ENCODE measurements at places on chromosomes 2 and 18.

DNA sequence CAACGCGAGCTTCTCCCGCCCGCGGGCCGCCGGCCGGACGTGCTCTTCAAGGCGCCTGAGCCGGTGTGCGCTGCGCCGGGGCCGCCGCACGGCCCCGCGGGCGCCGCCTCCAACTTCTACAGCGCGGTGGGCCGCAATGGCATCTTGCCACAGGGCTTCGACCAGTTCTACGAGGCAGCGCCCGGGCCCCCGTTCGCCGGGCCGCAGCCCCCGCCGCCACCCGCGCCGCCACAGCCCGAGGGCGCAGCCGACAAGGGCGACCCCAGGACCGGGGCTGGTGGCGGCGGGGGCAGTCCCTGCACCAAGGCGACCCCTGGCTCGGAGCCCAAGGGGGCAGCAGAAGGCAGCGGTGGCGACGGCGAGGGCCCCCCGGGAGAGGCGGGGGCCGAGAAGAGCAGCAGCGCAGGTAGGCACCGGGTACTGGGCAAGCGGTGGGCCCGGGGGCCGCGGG lies 676 bp downstream of the HOXD11 start:
- H3K27ac ChIP-seq = no peak overlapping the region
- no peaks in the 10 kb centered on the region for H3K36me3 ChIP-seq
- H3K4me1 ChIP-seq = peaks cover 6% of the 10 kb centered on the region
- DNase-seq = no peak

DNA sequence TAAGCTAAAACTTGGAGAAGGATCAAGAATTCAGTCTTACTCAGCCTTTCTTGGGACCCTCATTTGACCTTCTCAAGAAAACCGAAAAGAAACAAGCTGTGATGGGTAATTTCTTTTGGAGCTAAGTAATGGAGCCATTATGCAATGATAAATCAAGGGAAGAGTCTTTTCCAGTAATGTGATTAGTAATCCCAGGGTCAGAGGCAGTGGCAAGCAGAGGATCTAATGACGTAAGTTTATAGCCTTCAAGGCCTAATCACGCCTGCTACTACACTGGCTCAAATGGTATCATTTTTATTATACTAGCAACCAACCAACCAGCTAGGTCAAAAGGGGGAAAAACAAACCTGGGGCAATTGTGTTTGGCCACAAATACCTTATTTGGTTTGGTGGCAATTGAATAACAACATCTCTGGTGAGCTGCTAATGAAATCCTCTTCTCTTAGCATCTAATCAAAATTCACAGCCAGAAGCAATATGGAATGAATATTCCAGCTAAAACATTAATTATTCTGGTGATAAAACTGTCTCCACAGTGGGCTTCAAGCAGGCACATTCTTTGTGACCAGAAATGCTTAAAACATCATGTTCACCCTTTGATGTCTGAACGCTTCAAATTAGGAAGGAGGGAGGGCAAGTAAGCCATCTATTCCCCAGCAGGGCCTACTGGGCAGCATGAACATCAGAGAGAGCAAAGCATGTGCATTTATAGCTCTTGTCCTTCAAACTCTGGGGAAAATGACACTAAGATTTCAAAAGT lies 114.9 kb upstream of the SULT1C3 start:
- no peaks in the 10 kb centered on the region for H3K27me3 ChIP-seq
- H3K4me3 ChIP-seq = no peak overlapping the region
- no peak overlapping the region for H3K27ac ChIP-seq
- no peaks in the 10 kb centered on the region for H3K4me1 ChIP-seq
- no peak for DNase-seq
- no peaks in the 10 kb centered on the region for H3K36me3 ChIP-seq

GRCh38 chr18:75257605-75258004 lies 47.0 kb downstream of the TSHZ1 start:
- H3K27me3 ChIP-seq = no peaks in the 10 kb centered on the region
- no peak overlapping the region for H3K4me3 ChIP-seq
- peaks cover 13% of the 10 kb centered on the region for H3K4me1 ChIP-seq
- H3K36me3 ChIP-seq = no peaks in the 10 kb centered on the region
- DNase-seq = no peak

DNA sequence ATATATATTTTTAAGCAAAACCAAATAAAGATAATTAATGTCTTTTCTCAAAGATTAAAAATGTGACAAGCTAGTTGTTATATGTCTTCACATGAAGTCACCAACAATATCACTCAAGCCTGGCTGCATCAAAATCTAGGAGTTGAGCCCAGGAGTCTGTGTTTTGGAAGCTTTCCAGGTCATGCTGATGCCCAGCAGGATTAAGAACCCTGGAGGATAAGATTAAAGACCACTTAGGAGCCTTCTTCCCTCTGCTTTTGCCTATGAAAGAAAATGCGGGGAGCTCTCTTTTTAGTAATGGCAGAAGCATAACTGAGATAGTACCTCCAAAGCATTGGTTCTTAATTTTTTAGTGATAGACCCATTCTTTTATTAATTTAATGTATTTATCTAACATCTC lies 157.4 kb downstream of the ASXL3 start:
- no peaks in the 10 kb centered on the region for H3K4me1 ChIP-seq
- H3K4me3 ChIP-seq = no peak overlapping the region
- H3K27me3 ChIP-seq = no peaks in the 10 kb centered on the region
- no peak overlapping the region for H3K27ac ChIP-seq
- DNase-seq = no peak
- H3K36me3 ChIP-seq = no peaks in the 10 kb centered on the region

GRCh38 chr2:120661551-120661950 lies 74.1 kb upstream of the GLI2 start:
- H3K4me1 ChIP-seq = peaks cover 22% of the 10 kb centered on the region
- DNase-seq = peak; percentile 88
- no peaks in the 10 kb centered on the region for H3K27me3 ChIP-seq
- no peaks in the 10 kb centered on the region for H3K36me3 ChIP-seq
- peak overlapping the region; percentile 0 for H3K4me3 ChIP-seq

GRCh38 chr2:49490710-49491109 lies 336.4 kb upstream of the FSHR start:
- no peaks in the 10 kb centered on the region for H3K36me3 ChIP-seq
- no peaks in the 10 kb centered on the region for H3K27me3 ChIP-seq
- no peaks in the 10 kb centered on the region for H3K4me1 ChIP-seq
- DNase-seq = peak; percentile 45
- no peak overlapping the region for H3K4me3 ChIP-seq

DNA sequence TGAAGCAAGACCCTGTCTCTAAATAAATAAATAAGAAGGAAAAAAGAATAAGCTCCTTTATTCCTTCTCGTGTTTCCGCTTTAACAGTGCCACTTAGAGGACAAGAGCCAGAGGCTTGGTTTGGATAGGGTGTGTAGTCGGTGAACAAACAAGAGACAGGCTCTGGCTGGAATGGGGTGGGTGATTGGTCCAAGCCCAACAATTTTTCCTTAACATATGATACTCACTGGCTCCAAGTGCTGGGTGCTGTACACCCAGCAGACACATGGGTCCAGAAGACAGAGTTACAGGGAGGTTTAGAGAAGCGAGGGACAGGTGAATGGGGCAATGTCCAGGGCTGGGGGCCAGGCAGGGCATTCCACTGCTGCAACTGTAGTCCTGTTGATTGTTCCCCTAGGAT lies 77.8 kb downstream of the NCAPH start:
- peaks cover 23% of the 10 kb centered on the region for H3K4me1 ChIP-seq
- DNase-seq = no peak
- H3K4me3 ChIP-seq = no peak overlapping the region
- no peak overlapping the region for H3K27ac ChIP-seq

Measured in testis (tissue), 5 donors.